HuH-7 (cell line): ENCODE measurements at places on chromosomes 5 and 9.

GRCh38 chr5:150036513-150036912 is 36.0 kb downstream of the HMGXB3 start:
- no peak for DNase-seq

DNA sequence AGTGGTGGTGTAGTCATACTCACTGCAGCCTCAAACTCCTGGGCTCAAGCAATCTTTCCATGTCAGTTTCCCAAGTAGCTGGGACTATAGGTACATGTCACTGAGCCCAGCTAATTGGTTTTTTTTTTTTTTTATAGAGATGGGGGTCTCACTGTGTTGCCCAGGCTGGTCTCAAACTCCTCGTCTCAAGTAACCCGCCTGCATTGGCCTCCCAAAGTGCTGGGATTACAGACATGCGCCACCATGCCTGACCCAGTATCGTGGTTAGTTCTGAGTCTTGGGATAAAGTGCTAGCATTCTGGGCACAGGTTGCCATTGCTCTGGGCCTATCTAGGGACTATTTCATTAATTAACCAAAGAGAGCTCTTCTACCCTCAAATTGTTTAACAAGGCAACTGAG is 108.3 kb downstream of the PLPP1 start:
- DNase-seq = no peak

GRCh38 chr5:42854795-42855194 is 43.1 kb upstream of the SELENOP start:
- no peak for DNase-seq

- no peak for DNase-seq
Measured at GRCh38 chr9:127937056-127937387, 632 bp downstream of the DPM2 start.

DNA sequence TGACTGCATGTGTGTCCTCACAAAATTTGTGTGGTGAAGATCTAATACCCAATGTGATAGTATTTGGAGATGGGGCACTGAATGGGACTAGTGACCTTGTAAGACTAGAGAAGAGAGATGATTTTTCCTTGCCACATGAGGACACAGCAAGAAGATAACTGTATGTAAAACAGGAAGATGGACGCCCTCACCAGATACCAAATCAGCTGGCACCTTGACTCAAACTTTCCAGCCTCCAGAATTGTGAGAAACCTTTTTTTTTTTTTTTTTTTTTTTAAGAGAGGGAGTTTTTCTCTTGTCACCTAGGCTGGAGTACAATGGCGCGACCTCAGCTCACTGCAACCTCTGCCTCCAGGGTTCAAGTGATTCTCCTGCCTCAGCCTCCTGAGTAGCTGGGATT is 40.3 kb downstream of the UBTD2 start:
- DNase-seq = no peak

DNA sequence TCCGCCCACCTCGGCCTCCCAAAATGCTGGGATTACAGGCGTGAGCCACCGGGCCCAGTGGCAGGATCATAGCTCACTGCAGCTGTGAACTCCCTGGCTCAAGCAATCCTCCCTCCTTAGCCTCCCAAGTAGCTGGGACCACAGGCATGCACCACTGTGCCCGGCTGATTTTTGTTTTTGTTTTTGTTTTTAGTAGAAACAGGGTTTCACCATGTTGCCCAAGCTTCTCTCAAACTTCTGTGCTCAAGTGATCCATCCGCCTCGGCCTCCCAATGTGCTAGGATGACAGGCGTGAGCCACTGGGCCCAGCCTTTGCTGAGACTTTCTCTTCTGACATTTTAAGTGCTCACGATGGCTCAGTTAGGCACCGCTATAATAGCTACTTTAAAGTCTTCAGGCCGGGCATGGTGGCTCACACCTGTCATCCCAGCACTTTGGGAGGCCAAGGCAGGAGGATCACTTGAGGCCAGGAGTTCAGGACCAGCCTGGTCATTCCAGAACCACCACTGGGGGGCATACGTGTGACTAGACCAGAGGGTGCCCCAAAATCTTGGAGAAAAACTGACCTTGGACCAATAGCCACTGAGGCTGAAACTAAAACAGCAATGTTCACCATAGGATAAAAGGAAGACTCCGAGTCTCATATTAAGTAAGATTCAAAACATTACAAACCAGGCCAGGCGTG is 3.1 kb upstream of the ENTPD8 start:
- DNase-seq = no peak
